ENCODE measurements at places on chromosomes 1 and 21.

- DNase-seq: no peak
These were observed 87.7 kb upstream of the COL6A1 start for GRCh38 chr21:45893740-45894449.

- no peak for DNase-seq
These were observed 157.2 kb downstream of the PTGER3 start for GRCh38 chr1:70890408-70890807.

- DNase-seq: peak; percentile 19
These were observed 128.8 kb downstream of the ADSS2 start for GRCh38 chr1:244322791-244323521.

DNA sequence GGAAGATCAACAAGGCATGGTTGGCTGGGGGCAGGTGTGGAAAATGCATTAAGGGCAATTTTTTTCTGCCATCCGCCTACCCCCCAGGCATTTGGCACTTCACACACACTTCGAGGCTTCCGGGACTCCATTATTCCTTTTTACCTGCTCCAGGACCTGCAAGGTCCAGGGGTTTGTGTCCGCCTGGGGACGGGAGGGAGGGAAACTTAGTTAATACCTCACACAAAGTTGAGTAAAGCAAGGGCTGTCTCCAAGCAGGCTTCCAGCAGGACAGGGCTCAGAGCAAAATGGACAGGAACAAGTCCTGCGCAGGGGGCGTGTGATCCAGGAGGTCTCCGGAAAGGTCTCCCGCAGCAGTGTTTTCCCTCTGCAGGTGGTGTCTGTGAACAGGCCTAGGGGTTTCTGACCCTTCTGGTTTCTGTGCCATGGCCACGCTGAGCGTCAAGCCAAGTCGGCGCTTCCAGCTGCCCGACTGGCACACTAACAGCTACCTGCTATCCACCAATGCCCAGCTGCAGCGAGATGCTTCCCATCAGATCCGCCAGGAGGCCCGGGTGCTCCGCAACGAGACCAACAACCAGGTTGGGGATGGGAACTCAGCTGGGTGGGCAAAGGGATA lies 712 bp downstream of the TEKT2 start:
- DNase-seq: no peak

GRCh38 chr21:31403596-31404333 lies 59.7 kb upstream of the TIAM1 start:
- no peak for DNase-seq

DNA sequence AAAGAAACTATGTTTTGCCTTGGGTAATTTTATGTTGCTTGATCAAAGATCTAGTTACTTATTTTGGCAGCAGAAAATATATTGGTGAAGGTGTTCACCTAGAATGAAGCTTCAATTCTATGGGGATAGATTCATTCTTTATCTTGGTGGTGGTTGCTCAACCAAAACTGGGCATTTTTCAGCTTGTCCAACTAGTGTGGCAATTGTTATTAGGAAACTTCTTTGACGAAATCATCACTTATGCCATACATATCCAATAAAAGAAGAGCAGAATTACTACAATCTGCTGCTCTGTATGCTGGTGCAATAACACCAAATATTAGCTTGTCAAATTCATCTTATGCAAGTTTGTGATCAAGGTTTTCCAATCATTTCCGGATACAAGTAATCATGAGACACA lies 26.8 kb upstream of the TMPRSS15 start:
- DNase-seq: no peak

Data from activated CD4-positive, alpha-beta T cell treated with anti-CD3 and anti-CD28 coated beads for 24 hours (primary cell).